ENCODE measurements at places on chromosomes 7 and 10.
A peak's percentile ranks its signal among the peaks of the same experiment; 100 is the strongest.

GRCh38 chr10:107994621-107995270, 830.2 kb upstream of the SORCS1 start:
- no peak for DNase-seq

- peak; percentile 25 for DNase-seq
These were observed at the start of gene SLC25A13 for GRCh38 chr7:96321658-96322372. Gene SLC25A13, minus strand, starts transcription at chr7:96322098. Its CDS starts 142 bp downstream, at chr7:96321956.

DNA sequence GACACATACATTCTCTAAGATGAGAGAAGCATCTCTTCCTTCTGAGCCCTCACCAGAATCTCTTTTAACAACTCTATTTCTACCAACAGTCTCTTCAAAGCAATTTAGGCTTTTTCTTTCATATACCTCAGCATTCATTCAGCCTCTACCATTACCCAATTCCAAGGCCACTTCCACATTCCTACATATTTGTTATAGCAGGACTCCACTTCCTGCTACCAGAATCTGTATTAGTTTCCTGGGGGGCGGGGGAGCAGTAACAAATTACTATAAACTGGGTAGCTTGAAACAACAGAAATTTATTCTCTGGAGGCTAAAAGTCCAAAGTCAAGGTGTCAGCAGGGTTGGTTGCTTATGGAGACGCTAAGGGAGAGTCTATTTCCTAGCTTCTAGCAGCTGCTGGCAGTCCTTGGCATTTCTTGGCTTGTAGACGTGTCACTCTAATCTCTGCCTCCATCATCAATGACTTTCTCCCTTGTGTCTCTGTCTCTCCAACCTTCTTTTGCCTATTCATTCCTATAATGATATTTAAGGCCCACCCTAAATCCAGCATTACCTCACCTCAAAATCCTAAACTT, 7.4 kb downstream of the PRPS1L1 start:
- DNase-seq: no peak

DNA sequence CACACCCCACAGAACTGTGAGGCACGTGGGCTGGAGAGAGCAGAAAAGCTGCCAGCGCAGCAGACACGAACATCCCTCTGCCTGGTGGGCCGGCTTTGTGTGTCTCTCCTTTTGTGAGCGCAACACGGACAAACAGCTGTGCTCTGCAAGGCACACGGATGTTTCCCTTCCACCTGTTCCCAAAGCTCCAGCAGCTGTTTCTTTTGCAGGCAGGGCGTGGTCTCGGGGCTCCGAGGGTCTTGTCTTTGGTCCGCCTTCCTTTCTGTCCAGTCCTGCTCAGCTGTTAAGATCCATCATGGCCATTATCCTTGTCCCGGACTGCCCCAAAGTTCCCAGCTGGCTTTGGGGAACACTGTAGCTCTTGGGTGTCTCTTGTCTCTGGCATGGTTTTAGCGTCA, 32.7 kb upstream of the SH2B2 start:
- no peak for DNase-seq

DNA sequence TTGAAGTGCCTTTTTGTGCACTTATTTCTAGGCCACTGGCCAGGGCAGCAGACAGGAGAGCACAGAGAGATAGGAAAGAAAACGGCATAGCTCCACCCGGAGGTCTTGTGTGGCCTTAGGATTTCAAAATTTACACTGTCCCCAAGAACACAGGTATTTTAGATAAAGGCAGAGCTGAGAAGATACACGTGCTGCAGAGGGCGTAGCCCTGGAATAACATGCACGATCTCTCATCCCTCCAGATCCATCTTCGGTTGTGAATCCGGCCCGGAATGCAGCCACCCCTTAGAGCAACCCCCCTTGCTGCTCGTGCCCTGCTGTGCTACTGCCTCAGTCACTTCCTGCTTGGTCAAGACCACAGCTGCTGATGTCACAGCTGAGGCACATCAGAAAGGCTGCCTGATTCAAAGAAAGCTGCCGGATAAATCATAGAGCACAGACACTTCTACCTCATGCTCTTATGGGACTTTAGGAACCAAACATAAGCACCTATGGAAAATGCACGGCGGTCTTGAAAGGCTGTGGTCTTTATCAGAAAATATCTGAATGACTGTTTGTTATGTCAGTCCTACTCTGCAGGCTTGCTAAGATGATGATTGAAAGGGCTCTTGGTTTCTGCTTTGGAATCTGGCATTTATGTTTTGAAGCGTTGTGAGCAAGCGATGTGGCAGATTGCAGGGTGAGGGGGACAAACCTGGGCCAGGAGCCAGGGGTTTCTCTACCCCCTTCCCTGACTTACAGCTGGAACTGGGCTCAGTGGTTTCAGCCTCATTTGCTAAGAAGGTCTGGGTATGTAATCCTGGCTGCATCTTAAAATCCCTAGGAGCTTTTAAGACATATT, 152.0 kb downstream of the SVIL start:
- DNase-seq: no peak

- DNase-seq: no peak
These were observed 10.4 kb upstream of the EIF3A start for GRCh38 chr10:119090968-119091367.

GRCh38 chr7:15886626-15887025, 200.1 kb upstream of the MEOX2 start:
- no peak for DNase-seq

DNA sequence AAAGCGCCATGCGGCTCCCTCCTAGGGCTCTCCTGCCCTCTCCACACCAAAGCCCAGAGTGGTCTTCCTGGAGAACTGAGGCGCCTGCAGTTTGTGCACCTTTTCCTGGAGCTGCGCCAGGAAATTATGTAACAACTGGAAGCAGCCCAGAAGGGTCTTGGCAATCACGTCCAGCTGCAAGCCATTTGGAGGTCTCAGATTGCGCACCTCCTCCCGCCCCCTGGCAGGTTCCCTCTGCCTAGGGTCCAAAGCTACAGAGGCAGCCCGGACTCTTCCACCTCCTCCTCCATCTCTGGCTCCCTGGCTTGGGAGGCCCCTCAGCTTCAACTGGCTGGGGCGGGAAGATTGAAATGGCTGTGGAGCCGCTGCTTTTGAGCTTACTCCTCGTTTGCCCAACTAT, 34.0 kb upstream of the SFTPD start:
- DNase-seq: no peak

DNA sequence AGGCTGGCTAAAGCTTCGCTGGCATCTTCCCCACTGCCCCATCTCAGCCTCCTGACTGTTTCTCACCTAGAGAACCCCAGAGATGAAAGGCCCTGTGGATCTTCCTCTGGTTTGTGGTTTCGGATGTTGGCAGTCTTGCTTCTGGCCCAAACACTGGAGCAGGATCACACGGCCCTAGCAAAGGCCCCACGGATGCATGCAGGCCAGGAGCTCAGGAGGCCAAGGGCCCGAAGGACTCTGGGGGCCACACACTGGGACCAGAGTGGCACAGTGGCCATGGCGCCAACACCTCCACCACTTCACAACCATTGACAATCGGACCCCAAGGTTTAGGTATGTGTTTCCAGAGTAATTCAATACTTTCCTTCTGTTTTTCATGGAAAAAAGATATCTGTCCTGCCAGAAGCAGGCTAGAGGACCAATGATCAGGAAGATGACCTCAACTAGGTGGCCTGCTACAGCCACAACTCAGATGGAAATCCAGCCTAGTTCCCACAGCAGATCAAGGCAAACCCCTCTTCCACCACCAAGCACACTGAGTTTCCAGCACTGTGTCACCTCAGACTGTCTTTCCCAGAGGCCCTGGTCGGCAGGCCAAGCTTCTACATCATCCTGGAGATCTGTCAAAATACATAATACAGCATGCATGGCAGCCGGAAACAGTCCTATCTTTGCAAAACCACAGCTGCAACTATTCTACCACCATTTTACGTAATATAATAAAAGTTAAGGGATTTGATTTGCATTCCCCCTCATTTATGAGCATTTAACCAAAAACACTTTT, 53.0 kb downstream of the CTBP2 start:
- DNase-seq: no peak

DNA sequence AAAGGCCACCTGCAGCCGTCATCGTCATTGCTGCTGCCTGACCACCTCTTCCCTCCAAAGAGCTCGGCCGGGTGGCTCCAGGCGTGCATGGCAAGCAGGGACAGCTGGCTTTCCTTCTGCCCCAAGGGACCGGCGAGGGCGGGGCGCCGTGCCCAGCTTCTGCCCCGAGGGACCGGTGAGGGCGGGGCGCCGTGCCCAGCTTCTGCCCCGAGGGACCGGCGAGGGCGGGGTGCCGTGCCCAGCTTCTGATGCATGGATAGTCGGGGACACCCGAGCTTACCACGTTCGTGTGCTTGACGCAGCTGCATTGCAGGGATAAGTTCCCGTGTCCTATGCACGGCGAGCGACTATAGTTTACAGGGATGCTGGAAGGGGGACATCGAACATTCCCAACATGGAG, 27.0 kb downstream of the CFAP46 start:
- DNase-seq: no peak

DNA sequence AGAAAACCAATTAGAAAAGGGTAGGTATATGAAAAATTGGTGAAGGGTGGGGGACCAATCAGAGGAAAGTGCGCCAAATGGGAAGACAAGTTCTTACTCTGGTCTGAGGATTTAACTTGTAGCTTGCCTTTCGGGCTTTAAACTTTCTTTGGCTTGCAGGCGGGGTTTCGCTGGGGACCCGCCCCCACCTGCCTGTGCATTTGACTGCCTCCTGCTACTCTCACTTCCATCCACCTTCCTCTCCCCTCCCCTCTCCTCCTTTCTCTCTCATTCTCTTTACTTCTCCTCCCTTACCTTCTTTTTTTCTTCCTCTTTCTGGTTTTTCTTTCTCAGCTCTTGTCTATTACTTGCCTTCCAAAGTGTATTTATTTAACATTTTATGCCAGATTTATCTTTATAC, 278.8 kb downstream of the DNAJB9 start:
- DNase-seq: no peak

DNA sequence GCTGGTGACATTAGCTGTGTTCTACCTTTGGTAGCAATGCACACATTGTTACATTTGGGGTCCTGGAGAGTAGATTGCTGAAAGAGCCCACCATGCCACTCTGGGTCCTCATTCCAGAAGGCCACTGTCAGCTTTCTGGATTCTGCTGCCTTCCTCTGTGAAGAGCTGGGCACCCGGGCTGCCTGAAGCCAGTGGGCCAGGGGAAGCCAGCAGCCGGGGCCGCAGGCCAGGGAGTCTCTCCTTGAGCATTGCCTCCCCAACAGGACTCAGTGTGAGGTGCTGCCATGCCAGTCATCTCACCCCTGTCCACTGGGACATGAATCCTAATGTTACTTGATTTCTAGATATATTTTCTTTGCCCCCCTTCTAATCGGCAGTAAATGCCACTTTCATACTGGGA, 234.0 kb downstream of the SKAP2 start:
- no peak for DNase-seq

- DNase-seq: no peak
These were observed 28.6 kb downstream of the EEPD1 start for GRCh38 chr7:36181668-36182067.

Measured in stimulated activated CD8-positive, alpha-beta memory T cell treated with anti-CD3 and anti-CD28 coated beads, Interleukin-7, amount 100 ng/mL, for 1 hour (primary cell).